ENCODE measurements at places on chromosomes 12 and 14. TPM values are rescaled to one million over a fixed set of nuclear protein-coding genes. Genes with fewer than 3 reads are reported as not detected.

GALNT9 gene
- not detected for total RNA-seq

DNA sequence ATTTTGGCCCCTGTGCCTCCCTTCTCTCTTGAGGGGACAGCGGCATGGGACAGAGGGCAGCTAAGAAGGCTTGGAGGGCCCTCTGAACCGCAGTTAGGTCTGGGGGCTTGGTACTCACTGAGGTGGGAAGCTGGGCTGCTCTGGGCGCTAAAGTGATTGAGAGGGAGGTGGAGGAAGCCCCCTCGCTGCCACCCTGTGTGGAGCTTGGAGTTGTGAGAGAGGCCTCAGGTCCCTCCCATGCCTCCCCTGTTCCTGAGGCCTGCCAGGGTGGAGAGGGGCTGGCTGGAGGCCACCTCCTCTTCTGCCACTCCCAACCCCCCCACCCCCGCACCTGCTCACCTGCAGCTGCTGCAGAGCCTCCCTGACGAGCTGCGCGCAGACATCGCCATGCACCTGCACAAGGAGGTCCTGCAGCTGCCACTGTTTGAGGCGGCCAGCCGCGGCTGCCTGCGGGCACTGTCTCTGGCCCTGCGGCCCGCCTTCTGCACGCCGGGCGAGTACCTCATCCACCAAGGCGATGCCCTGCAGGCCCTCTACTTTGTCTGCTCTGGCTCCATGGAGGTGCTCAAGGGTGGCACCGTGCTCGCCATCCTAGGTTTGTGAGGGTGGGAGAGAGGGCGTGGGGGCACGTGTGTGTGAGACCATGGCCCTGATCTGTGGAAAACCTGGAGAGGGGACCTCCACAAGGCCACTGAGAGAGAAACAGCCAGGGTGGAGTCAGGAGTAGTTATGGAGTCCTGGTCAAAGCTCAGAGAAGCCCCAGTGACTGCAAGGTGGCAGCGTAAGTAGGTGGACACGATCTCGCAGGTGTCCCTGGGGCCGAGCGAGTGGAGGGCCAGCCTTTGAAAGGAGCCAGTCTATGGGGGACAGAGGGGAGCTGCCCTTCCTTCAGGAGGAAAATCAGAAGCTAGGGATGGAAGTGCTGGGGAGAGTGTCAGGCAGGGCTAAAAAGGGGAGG, 11.2 kb downstream of the KCNH3 start:
- no peak for DNase-seq

DNA sequence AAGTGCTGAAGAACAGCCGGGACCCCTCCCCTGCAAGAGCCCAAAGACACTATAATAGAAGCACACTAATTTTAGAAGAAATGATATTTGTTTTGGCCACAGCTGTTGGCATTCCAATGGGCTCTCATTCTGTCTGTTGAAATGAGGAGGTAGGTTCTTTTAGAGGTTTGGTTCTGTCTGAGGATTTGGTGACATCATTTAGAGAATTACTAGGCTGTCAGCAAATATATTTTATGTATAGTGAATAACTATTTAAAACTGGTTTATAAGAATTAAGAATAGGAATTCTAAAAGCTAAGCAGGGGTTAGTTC, 200.7 kb upstream of the SLC38A2 start:
- DNase-seq: no peak

- no peak for DNase-seq
Measured at GRCh38 chr14:22252686-22253085, 336.3 kb downstream of the DAD1 start.

SAMD15 gene
- 4.2 TPM for total RNA-seq

GRCh38 chr14:91115986-91116770, 2.3 kb downstream of the DGLUCY start:
- no peak for DNase-seq

GRCh38 chr12:92044435-92044834, 101.2 kb downstream of the BTG1 start:
- no peak for DNase-seq
